ENCODE measurements at places on chromosomes 13 and 19.

DNA sequence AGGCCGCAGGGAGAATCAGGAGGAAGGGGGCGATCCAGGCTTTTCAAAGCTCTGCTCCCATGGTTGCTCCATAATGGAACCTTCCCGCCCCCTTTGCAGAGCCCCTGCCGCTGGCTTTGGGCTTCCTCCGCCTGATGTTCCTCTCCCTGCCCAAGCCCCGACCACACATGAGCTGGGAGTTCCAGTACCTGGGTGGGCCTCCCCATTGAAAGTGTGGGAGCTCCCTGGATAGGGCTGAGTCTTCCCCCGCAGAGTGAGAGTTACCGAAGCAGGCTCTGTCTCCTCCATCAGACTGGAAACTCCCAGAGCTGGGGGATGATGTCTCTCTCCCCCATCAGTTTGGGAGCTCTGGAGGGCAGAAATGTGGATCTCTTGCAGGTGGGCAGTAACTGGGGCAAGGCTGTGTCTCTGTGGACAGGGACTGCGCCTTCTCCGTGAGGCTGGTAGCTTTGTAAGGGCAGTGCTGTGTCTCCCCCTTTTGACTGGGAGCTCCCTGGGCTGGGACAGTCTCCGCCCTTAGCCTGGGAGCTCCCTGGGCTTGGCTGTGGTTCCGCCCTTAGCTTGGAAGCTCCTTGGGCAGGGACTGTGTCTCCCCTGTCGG lies 722 bp downstream of the DCAF15 start:
- no peak for DNase-seq

- DNase-seq, result no peak
These were observed 25.5 kb upstream of the FXYD3 start for GRCh38 chr19:35090160-35090505.

- peak; percentile 22 for DNase-seq
These were observed 23.5 kb downstream of the ZNF544 start for GRCh38 chr19:58252102-58252685.

GRCh38 chr13:25901460-25902376 lies 150.1 kb downstream of the SHISA2 start:
- no peak for DNase-seq

- no peak for DNase-seq
These were observed 58.8 kb upstream of the C1QTNF9B start for GRCh38 chr13:23956106-23956505.

DNA sequence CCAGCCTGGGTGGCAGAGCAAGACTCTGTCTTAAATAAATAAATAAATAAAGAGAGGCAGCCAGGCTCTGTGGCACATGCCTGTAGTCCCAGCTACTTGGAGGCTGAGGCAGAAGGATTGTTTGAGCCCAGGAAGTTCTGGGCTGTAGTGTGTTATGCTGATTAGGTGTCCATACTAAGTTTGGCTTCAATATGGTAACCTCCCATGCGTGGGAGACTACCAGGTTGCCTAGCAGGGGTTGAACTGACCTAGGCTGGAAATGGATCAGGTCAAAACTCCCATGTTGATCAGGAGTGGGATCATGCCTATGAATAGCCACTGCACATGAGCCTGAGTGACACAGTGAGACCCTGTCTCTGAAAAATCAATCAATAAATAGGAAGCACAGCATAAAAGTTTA lies 4.0 kb upstream of the SNRNP70 start:
- no peak for DNase-seq

DNA sequence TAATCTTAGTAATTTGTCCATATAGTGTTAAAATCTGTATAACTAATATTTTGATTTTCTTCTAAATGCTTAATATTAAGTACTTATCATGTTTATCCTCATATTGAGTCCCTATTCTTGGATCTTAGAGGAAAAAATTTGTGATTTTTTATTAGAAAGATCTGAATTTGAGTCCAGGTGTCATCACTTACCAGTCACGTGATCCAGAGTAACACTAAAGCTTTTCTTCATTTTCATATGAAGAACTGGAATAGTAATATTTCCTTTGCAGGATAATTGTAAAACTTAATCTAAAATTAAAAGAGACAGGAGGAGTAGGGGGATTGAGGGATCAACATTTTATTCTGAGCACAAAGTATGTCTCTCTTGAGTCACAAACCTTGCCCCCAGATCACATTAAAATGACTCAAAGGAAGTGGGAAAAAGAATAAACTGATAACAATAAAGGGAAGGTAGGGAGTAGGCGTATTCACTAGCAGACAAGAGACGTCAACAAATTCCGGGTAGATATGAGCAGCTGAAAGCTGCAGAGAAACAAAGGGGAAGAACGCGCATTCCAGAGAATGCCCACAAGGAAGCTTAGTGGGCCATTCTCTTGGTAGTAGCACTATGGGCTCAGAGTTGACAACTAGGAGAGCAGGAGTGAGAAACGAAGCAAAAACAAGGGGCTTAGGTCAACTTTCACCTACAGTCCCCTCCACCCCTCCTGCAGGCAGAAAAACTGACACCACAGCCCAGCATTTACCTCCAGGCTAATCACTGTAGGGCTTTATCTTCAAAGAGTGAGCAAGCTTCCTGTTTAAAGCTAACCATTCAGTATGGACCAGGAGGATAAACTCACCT lies 123.1 kb downstream of the SPRY2 start:
- no peak for DNase-seq

DNA sequence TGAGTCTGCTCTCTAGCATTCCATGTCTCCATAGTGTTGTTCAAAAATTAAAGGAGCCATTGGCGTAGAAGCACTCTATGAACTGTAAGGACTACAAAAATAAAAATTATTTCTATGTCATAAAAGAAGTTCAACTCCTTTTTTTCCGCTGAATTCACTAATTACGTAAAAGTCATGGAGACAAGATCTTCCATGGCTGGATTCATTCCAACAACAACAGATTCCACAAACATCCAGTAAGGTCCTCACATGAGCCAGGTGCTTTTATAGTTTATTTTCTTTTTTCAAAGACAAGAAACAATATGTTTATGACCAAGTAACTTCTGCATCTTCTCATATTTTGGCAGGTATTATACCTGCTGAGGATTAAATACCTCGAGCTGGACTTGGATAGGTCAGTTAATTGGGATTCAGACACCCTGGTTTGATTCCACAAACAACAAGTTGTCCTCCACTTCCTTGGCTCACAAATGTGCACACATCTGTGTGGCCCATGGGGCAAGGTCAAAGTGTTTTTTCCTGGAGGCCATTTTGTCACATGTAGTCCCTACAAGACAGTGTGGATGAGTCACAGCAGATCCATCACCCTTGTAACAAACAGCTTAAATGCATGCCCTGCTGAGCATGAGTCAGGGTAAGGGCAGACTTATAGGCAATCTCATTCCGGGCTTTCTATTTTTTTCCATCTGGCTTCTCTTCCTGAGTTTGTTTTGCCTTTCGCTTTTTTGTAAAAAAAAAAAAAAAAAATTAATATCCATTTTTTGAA lies 475.6 kb downstream of the COG6 start:
- no peak for DNase-seq

Data from T-helper 2 cell (primary cell).